Prostate gland (tissue), 2 donors: ENCODE measurements at places on chromosomes 12 and 14. TPM values are rescaled to one million over a fixed set of nuclear protein-coding genes. Genes with fewer than 3 reads are reported as not detected.

DNA sequence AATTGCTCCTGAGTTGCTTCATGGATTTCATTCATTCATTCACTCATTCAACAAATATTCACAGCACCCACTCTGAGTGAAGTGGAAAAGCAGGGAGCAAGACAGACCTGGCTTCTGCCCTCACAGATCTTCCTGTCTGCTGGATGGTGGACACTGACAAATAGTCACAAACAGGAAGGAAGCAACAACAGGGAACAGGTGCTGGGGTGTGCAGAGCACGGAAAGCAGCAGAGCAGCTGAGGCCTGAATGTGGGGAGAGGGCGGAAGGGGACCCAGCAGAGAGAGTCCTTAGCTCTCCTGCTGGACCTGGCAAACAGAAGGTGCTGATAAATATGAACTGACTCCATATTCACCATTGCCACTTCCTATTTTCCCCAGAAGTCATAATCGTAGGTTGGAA is 54.4 kb downstream of the SETD3 start:
- no peaks in the 10 kb centered on the region for H3K36me3 ChIP-seq
- DNase-seq = no peak
- no peaks in the 10 kb centered on the region for H3K4me1 ChIP-seq
- no peak overlapping the region for H3K27ac ChIP-seq
- no peaks in the 10 kb centered on the region for H3K27me3 ChIP-seq
- H3K4me3 ChIP-seq = no peak overlapping the region

Gene ZCCHC8
- 17.3 TPM for total RNA-seq

Gene PLEKHG3
- 57.8 TPM for total RNA-seq

DNA sequence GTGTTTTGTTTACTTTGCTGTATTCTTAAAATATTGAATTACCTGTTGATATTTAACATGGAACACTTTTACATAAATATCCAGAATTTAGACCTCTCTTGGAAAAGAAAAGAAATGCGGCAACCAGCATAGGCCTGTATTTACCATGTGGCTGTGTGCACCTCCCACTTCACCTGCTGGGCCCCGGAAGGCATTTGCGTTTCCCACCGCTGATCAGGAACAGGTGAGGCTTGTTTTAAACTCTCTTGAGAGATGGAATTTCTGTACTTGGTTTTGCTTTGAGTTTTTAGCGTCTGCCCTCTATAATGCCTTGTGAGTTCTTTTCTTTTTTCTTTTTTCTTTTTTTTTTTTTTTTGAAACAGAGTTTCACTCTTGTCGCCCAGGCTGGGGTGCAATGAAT is 124.2 kb downstream of the GLT1D1 start:
- H3K27me3 ChIP-seq = peaks cover 5% of the 10 kb centered on the region
- no peak overlapping the region for H3K4me3 ChIP-seq
- no peak for DNase-seq
- H3K4me1 ChIP-seq = no peaks in the 10 kb centered on the region

- H3K27ac ChIP-seq = no peak overlapping the region
- no peaks in the 10 kb centered on the region for H3K4me1 ChIP-seq
- DNase-seq = no peak
- no peaks in the 10 kb centered on the region for H3K27me3 ChIP-seq
- no peaks in the 10 kb centered on the region for H3K36me3 ChIP-seq
- no peak overlapping the region for H3K4me3 ChIP-seq
These were observed 709.3 kb downstream of the RPS29 start for GRCh38 chr14:48876806-48877340.

DNA sequence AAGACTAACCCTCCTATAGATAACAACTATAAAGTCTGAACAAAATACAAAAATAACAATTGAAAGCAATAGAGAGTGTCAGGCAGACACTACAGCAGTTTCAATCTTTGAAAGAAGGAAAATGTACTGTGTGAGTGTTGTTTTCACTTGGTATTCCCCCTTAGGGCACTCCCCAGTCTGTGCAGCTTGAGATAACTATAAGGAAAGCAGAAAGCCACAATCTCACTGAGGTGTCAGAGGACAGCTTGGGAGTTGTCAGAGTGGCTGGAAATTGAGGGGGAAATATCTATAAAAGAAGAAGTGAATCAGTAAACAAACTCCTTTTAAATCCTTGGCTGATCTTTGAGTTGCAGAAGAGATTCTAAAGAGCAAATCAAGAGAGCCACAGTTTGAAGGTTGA is 364.8 kb downstream of the NELL2 start:
- no peaks in the 10 kb centered on the region for H3K4me1 ChIP-seq
- H3K27ac ChIP-seq = no peak overlapping the region
- no peak overlapping the region for H3K4me3 ChIP-seq

Gene ACOT6
- not detected for total RNA-seq
